ENCODE measurements at places on chromosomes 2 and 18.
A peak's percentile ranks its signal among the peaks of the same experiment; 100 is the strongest.

GRCh38 chr2:8679827-8680731 lies 1.8 kb upstream of the ID2 start:
- peak; percentile 29 for DNase-seq

- no peak for DNase-seq
Measured at GRCh38 chr2:189933041-189933440, 129.5 kb downstream of the MSTN start.

GRCh38 chr2:219628986-219629901 lies 1.8 kb downstream of the SLC4A3 start:
- DNase-seq, result no peak

DNA sequence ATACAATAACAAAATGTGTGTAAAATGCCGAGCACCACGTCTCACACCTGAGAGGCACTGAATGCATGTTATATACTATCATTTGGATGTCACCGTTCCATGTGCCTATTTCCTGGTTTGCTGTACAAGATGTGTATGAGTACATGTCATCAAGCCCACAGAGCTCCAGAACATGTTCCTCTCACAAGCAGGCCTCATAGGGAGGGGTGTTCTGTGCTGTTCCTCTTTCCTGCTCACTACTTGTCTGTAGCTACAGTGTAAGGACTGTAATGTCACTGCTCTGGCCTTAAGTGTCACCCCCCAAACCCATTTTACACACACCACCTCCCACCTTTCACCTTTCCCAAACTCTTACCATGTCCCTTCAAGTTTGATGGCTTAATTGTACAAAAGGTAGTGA lies 1.8 kb downstream of the AFF3 start:
- DNase-seq, result no peak

DNA sequence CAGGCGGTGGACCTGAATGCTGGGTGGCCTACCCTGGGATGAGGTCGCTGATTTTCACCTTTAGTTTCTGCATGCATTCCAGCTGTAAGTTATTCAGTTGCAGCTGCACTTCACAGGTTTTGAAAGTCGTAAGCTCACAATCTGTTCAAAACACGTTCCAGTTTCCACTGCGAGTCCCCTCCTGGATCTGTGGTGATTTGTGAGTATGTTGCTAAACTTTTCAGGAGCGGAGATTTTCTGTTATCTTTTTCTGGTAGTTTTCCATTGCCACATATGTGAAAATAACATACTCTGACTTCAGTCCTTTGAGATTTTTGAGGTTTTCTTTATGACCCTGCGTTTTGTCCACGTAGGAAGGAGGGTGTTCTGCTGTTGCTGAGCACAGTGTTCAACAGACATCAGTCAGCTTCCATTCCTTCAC lies 102.1 kb downstream of the SNTG2 start:
- peak; percentile 55 for DNase-seq

All from cardiac muscle cell (in vitro differentiated cells and primary cell).